Left lobe of liver (tissue), 2 donors: ENCODE measurements at places on chromosomes 7 and 10.

DNA sequence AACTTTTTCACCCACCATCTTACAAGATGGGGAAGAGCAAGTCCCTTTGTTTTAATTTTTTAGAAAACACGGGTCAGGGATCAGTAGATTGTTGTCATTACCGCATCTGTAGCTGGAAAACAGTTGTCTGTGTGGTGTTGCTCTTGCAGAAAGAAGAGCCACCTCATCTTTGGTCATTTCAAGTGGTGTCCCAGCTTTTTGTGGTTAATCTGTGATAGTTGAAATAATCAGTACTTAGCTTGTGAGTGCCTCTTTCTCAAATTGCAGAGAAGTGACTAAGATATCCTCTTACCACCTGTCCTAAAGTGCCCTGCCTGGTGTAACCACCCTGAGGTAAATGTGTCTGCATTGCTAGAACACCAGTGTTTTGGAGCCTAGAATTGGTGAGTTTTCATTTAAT, 5.5 kb downstream of the PRPF18 start:
- no peak for DNase-seq

- DNase-seq: no peak
Observed at GRCh38 chr10:4353964-4354363, 472.0 kb upstream of the AKR1E2 start.

GRCh38 chr7:37289367-37289766, 159.3 kb downstream of the ELMO1 start:
- no peak for DNase-seq

- DNase-seq: no peak
Observed at GRCh38 chr10:771647-772046, 82.2 kb upstream of the DIP2C start.

DNA sequence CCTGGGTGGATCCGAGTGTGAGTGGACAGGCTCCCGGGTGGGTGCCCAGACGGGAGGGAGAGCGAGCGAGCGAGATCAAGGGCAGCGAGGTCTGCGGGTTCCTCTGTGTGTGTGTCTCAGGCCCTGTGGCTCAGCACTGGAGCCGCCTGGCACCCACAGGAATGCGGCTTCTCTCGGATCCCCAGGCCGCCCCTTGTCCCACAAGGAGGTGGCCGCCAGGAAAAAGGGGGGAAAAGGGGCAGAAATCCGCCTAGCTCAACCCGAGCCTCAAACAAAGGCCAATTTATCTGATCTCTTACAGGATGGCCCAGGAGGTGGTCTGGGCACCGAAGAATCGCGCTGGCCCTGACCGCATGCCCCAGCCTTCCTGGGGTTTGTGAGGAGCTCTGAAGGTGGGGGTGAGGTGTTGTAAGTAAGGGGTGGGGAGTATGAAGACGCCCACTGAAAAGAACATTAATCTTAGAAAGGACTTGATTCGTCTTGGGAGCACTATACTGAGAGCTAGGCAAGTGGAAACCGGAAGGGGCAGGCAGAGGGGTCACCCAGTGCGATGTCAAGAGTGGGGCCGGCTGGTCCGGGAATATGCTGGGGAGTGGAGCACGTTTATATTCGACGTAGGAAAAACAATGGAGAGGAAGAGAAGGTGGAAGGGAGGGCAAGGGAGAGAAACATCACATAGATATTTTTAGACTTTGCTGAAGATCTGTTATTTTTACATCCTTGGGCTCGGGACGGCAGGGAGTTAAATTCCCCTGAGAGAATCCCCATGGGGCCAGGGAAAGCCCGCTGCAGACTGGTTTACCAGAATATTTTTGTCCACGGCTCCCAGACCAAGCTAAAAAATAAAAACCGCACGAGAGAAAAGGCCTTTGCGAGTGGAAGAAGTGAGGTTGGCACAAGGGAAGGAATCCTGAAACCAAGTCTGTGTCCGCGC, 7.2 kb downstream of the DLX5 start:
- no peak for DNase-seq

DNA sequence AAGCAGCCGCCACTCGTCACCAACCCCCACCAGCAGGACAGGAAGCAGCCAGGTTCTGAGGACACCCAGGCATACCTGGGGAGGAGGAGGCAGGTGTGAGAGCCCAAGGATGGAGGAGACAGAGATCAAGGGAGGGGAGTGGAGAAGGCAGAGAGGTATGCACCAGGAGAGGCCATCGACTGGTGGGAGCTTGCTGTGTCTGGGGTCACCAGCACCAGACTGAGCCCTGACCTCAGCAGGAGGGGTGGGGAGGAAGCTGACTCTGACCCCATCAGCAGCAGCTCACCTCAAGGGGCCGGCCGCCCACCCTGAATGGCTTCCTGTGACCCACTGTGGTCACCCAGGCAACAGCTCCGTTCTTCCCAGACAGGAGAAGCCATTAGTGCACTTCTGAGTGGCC, 7.8 kb downstream of the VIPR2 start:
- DNase-seq: no peak

DNA sequence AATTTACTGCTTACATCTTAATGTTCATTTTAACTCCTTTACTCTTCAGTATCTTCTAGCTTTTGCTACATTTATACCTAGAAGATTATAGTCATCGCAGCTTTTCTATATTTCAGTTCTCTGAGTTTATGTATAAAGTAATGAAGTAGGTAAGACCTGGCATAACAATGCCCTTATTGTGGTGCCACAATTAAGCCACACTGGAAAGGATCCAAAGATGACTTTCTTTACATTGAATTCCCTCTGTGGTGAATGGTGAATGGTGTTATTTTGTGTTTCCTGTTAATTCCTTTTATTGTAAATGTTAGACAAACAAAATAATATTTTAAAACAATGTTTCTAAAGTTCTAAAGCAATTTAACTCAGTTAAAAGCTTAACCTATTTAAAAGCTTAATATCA, 36.2 kb downstream of the SEMA3D start:
- no peak for DNase-seq

DNA sequence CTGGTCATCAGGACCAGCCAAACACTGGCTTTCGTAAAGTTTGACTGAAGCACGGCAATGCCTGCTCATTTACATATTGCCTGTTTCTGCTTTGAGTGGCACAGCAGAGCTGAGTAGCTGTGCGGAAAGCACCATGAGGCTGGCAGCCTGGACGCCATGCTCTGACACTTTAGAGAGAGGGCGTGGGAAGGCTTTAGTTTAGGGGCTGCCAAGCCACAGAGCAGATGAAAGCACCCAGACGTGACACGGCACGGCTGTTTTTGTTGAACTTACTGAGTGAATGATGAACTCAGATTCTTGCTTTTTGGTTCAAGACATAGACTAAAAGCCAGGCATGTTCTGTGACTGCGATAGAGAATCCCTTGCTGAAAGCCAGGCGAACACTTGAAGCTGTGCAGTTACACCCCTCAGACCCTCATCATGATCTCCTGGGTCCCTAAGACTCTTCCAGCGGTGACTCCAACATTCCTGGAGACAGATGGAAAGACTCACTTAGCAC, 182.1 kb downstream of the ZMYND11 start:
- no peak for DNase-seq

- DNase-seq: no peak
Observed at GRCh38 chr7:26857506-26858240, 6.7 kb downstream of the SKAP2 start.

GRCh38 chr10:89388806-89389205, 3.6 kb upstream of the IFIT1 start:
- DNase-seq: no peak

DNA sequence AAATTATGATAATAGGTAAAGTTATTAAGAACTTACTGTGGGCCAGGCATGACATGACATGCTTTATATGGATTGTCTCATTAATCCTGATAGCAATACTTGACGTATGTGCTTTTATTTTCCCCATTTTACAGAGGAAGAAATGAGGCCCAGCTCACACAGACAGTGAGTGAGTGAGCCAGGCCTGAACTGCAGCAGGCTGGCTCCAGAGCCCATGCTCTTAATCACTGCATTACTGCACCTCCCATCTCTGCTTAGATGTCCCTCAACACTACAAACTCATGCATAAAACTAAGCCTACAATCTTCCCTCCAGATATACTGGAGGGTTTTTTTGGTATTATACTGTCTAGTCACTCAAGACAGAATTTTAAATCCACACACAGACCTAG, 68.5 kb upstream of the OSBPL3 start:
- no peak for DNase-seq
